ENCODE measurements at places on chromosomes 16 and 17.

DNA sequence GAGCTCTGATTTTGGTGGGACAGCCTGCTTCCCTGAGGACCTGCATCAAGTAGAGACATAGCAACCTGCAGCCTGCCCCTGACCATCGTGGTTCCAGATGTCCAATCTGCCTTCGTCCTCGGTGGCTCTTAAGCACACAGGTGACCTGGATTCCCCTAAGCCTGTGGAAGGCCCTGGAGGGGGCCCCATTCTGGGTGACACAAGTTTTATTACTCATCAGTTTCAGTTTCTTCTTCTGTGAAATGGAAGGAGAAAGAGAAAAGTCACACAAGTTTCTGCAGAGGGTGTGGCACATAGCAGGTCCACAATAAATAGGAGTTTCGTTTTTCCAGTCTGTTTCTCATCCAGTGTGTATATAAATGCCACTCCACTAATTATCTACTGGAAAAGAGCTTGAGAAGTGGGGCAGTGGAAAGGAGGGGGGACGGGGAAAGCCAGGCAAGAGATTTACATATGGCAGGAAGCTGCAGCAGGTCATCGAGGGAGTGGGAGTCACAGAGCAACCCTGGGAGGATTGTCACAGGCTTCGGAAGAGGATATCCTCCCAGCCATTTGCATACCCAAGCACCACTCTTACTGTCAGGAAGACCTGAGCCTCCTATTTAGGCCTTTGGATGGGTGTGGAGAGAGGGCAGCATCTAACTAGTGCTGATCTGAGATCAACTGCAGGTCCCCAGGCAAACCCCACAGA, 10.0 kb upstream of the NOS2 start:
- no peak for DNase-seq

DNA sequence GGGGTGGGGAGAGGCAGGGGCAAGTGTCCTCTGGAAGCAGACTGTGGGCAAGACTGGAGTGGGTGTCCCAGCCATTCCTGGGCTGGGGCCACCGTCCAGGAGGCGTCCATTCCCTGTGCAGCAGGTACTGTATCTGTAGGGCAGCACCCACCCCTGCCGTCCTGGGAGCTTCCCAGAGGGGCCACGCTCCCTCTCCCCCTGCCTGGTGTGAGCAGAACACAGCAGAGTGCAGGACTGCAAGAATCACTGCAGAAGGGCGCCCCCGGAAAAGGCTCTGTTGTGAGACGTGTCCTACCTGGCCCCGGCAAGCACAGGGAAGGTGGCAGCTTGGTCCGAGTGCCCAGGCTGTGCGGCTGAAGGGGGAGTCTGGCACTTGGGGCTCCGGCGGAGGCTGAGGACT, 70.3 kb downstream of the KLHDC4 start:
- DNase-seq, result no peak

- DNase-seq, result no peak
Measured at GRCh38 chr17:45384047-45384788, 48.5 kb downstream of the ARHGAP27 start.

GRCh38 chr17:14294876-14295275, 6.0 kb upstream of the HS3ST3B1 start:
- DNase-seq, result no peak

DNA sequence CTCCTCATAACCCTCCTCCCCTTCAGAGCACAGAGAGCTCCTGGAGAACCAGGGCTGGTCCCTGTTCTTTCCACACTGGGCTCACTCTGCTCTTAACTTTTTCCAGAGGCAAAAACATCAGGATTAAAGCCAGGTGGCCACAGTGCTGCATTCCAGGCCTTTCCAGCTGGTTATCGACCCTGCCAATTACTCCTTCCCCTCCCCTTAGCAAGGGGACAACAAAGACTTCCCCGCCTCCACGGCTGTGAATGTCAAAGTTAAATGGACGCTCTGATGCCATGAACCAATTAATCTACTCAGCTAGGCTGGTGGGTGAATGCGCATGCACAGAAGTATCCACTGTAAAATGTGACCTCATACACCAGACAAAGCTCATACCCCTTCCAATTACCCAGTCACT, 23.1 kb downstream of the ACLY start:
- DNase-seq, result no peak

GRCh38 chr16:715477-716199, 720 bp downstream of the METRN start:
- no peak for DNase-seq

DNA sequence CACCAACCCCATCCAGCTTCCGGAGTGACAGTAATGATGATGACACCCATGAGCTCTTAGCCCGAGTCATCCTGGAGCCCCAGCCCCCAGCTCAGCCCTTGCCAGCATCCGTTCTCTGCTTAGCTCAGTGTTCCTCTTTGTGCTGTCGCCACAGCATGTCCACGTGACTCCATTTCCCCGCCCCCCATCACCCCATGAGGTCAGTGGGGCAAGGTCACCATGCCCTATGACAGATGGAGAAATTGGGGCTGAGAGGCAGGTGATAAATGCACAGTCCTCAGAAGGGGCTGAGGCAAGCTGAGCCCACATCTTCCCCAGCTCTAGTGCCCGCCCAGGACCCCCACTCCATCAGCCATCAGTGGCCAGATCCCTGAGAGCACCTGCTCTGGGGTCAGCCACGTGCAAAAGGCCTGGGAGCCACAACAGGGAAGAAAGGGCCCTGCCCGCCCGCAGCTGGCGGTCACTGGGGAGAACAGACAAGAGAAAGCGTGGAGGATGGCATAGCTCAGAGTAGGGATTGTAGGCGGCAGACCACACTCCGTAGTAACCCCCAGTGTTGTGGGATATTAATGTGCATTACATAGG, 17.1 kb downstream of the ITGB4 start:
- DNase-seq, result no peak

DNA sequence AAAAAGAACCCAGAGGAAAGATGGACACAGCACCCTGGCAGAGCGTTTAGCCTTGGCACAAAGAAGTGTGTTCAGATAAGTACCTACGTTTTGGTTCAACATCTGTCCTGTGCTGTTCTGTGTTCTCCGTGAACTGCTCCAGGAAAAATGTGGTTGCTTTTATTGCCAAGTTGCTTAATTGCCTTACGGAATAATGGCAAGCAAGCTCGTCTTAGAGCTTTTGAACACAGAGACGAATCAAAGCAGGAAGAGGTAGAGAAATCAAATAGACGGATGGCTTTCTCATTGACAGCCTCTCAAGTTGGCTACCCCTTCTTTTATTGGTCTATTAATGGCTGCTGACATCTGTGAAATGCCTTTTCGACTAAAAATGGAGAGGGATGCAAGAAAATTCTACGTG, 911.1 kb upstream of the EEF2KMT start:
- DNase-seq, result no peak

Data from CD4-positive, alpha-beta T cell treated with Interleukin-10 for 1 hour (primary cell).